Left kidney (tissue), 8 donors: ENCODE measurements at places on chromosomes 3 and 15.

DNA sequence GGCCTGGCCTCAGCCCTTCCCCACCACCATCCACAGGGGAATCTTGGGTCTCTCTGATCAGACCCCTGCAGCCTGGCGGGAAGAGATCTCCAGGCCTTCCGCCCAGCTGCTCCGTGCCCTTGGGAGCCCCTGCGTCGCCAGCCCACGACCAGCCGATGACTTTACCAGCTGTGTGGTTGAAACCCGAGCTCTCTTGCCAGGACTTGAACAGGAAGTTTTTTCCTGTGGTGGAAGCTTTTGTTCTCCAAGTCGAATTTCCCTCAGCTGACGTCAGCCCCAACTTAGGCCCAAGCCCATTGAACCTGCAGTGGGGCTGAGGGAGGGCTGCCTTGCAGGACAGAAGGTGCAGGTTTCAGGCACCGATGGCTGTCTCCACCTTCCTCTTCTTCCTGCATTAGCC is 51.7 kb upstream of the SMAD3 start:
- peak; percentile 64 for DNase-seq

DNA sequence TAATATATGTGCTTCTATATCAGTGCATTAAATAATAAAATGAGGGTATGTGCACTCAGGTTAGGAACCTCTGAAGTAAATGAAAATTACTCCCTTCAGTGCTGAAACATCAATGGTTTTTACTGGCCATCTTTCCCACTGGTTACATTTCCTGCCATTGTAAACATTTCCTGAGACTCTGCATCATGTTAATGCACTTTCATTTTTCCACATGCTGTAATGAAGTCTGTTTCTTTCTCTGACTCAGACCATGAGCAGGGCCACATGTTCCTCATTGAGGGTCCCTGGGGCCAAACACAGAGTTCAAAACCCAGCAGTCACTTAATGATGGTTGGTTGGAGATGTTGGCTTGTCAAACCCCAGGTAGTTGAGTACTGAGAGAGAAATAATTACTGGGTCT is 15.3 kb downstream of the FAM3D start:
- no peak for DNase-seq

- DNase-seq, result no peak
Observed at GRCh38 chr3:11029948-11030347, 37.4 kb downstream of the SLC6A1 start.

- peak; percentile 28 for DNase-seq
Observed at GRCh38 chr15:64355348-64355943, 527 bp downstream of the CSNK1G1 start.

- DNase-seq, result no peak
Observed at GRCh38 chr3:10242182-10243065, 5.8 kb upstream of the TATDN2 start.

DNA sequence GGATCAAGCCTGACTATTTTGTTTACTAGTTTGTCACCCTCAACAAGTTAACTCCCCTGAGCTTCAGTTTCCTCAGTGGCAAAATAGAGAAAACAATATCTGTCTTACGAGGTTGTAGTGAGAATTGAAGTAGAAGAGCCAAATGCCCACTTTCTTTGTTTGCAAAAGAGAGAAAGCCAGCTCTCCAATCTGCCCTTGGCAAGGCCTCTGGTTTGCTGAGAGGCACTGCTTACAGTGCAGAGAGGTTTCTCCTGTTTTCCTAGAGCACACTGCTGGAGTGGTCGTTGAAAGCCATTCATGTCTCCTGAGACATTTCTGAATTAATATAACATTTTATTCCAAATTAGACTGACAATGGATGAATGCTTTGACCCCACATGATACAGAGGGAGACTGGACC is 260.5 kb upstream of the IGF1R start:
- no peak for DNase-seq

- no peak for DNase-seq
Observed at GRCh38 chr15:67358812-67359211, 104.2 kb downstream of the IQCH start.

DNA sequence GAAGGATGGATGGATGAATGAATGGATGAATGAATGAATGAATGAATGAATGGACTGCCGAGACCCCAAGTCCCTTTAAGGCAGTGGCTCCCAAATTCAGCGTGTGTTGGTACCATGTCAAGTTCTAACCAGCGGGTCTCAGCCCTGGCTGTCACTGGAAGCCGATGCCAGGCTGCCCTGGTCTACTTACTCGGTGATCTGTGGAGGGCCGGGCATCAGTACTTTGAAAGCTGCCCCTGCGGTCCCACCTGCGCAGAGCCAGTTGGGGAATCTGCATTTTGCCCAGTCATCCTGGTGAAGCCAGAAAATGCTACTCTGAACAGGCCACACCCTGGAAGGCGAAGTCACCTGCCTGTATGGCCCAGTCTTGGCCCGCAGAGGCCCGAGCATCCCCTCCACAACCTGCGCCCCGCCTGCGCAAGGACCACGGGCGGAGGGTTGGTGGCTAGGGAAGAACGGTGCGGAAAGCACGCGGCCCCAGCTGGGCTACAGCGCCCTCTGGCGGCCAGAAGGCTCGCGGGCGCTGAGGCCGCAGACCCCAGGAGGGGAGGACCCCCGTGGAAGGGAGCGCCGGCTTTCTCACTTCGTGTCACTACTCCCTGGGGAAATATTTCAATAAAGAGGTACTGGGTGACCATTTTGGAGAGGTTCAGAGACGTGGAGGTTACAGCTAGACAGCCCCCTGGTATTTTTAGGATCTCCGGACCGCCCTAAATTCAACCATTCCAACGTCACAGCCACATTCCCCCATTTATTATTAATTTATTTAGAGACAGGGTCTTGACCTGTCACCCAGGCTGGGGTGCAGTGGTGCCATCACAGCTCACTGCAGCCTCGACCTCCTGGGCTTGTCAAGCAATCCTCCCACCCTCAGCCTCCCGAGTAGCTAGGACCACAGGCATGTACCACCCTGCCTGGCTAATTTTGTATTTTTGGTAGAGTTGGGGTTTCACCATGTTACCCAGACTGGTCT is 34.9 kb downstream of the PRKCD start:
- DNase-seq, result peak; percentile 53

GRCh38 chr3:58355179-58355578 is 22.5 kb downstream of the PXK start:
- no peak for DNase-seq

DNA sequence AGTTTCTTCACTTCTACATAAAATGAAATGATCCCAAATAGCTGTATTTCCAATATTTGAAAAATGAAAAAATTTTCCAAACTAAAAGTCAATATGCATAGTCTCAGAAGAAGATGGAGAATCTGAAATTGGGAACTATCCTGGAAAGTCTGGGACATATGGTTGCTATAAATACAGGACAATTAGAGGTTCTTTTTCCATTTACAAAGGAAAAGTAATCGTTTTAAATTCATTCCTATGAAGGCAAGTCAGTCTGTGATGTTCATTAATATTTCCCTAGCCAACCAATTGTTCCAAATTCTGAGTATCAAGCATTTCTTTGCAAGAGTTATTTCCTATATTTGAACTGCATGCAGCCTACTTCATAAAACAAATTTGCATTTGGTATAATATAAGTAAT is 102.2 kb downstream of the NEDD4 start:
- DNase-seq, result no peak

DNA sequence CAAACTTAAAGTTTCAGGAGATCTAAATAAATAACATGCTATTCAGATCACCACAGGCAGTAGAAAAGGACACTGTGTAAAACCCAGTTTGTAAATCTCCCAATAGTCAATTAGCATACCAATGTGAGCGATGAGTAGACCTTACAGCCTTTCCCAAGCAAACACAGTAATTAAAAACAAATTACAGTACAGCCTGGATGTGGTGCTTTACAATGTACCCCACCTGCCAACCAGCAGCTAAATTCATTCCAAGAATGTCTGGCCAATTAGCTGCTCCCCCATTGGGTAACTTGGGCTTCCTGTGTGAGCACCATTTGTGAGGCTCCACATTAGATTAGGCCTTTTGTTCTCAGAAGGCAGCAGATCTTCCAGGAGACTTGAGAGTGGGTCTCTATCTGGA is 635.0 kb downstream of the TBL1XR1 start:
- DNase-seq, result no peak

DNA sequence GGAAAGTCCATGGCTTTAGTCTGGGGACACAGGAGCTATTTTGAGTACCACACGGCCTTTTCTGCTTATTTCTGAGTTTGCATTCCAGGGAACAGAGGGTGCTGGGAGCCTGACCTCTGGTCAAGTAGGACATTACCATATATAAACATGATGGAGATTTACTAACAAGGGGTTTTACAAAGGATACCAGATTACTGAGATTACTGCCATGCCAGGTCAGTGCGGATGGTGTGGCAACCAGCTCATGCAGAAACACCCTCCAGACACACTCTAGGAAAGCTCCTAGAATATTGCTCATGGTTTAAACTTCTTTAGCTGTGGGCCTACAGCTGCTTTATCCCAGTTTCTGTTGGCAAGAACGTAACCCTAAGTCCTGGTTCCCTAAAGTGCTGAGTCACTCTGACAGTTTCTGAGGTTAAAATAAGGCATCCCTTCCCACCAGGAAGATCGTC is 54.3 kb upstream of the AGTR1 start:
- DNase-seq, result no peak

GRCh38 chr15:78388865-78389264 is 48.7 kb downstream of the CRABP1 start:
- no peak for DNase-seq

- peak; percentile 45 for DNase-seq
Observed at GRCh38 chr3:36893137-36893557, 51.7 kb downstream of the TRANK1 start.

- no peak for DNase-seq
Observed at GRCh38 chr3:183774631-183775030, 50.7 kb downstream of the MAP6D1 start.

- DNase-seq, result no peak
Observed at GRCh38 chr3:28978092-28978491, 302.8 kb upstream of the RBMS3 start.

DNA sequence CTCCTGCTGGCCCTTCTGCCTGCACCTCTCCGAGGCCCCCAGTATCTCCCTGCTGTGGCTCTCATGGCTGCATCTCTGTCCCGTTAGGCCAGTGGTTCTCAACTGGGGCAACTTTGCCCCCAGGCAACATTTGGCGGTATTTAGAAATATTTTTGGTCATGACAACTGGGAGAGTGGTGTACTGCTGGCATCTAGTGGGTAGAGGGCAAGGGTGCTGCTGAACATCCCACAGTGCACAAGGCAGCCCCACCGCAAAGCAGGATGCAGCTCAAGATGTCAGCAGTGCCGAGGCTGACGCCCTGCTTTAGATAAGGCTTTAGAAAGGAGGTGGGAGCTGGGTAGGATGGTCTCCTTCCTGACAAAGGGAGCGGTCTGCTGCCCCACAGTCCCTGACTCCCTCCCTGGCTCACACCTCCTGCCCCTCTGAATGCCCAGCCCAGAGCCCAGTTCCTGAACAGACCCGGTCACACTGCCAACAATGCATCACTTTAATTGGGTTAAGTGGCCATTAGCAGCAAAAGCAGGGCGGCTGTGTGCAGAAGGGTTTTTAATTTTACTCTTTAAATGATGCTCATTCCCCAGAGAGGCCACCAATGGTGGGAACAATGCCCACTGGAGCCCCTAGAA is 68.8 kb upstream of the TMEM115 start:
- DNase-seq, result no peak

DNA sequence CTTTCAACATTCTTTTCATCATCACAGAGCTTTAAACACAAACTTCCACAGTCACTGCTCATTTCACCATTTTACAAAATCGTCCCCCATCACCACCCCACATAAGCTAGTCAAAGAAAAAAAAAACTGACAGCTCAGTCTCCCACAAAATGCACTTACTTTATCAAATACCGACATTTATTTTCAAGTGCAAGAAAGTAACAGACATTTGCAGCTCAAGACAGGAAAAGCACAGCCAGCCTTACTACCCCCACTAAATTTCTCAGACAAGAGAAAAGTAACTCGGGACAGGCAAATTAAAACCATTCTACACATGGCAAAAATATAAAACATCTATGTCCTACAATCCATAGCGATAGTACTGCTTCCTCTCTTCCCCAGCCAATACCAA is 402.4 kb downstream of the SHQ1 start:
- DNase-seq, result no peak

GRCh38 chr15:52505151-52505550 is 23.5 kb downstream of the MYO5A start:
- DNase-seq, result no peak

DNA sequence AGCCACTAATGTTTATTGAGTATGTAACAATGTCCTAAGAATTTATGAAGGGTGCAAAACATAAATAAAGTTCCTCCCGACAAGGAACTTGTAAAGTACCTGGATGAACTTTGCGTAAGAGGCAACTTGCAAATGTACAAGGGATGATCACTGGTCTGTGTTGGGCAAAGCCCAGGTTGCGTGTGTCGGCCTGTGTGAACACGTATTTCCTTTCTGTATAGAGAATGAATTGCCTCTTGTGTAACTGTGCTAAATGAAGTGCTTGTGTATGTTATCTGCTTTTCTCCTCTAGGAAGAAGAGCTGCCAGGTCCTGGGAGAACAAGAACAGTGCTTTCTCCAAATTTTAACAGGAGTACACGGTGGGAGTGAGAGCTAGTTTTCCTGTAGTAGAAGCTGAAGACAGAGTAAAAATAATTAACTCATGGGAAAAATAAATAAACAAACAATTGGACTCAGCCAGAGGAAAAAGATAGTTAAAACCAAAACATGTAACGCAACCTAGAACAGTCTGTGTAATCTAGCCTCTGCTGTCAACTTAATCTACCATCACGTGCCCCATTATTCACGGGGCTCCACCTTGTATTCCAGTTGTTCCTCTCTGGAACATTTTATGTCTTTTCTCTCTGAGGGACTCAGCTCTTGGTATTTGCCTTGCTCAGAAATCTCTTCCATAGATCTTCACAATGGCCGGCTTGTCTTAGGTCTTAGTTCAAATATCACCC is 83.7 kb upstream of the RASGRP1 start:
- no peak for DNase-seq

DNA sequence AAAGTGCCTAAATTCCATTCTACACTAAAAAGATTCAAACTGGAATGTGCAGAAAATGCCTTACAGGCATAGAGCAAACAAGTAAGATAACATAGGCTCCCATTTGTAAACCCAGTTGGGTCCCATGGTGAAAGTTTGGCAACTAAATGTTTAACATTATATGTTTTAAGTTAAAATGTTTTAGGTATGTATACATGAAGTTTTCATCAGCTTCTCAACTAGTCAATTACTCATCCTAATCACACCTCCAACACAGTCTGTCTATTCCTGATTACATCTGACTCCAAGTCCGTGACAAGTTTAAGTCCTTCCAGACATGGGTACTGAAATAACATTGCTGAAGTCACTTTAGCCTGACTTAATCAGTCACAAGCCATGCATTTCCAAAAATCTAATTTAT is 25.0 kb downstream of the MYLK start:
- DNase-seq, result no peak

GRCh38 chr3:45426161-45426560 is 37.8 kb downstream of the LARS2 start:
- DNase-seq, result no peak

GRCh38 chr15:37105889-37106288 is 5.5 kb upstream of the MEIS2 start:
- DNase-seq, result no peak
